H9 (cell line): ENCODE measurements at places on chromosomes 7 and 10. TPM values are rescaled to one million over a fixed set of nuclear protein-coding genes. Genes with fewer than 3 reads are reported as not detected.

DNA sequence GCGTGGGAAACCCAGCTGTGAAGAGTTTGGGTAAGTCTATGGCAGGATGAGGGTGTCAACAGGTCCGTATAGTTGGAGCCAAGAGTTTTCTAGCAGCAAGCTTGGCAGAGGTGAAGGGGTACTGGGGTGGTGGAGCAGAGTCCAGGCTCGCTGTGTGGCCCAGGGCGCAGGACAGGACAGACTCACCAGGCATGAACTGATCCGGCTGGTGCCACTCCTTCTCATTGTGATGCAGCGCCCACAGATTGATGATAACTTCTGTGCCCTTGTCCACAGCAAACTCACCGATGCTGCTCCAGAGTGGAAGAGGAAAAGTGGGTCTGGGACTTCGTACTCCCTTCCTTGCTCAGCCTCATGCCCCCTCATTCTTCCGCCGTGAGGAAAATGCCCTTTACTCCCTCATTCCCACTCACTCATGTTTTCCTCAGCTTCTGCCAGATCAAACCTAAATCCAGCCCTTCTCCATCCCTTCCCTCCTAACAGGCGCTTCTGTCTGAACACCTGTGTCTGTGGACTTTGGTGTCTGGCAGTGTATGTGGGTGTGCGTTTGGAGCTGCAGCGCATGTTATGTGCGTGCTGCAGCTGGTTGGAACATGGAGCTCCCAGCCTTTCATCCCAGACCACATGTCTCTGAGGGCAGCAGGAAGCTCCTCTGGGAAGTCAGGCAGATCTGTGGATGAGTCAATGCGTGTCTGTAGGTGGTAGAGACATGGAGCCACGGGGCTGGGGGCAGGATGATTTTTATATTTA is 5.7 kb downstream of the CYP17A1 start:
- H3K4me1 ChIP-seq, result no peaks in the 10 kb centered on the region
- H3K4me3 ChIP-seq, result no peak overlapping the region
- H3K36me3 ChIP-seq, result no peaks in the 10 kb centered on the region
- no peak for DNase-seq
- H3K27me3 ChIP-seq, result no peaks in the 10 kb centered on the region

Gene INMT
- total RNA-seq, result 0.59 and 0.70 TPM in 2 replicates

GRCh38 chr7:144489504-144489903 is 86.0 kb upstream of the NOBOX start:
- no peaks in the 10 kb centered on the region for H3K27me3 ChIP-seq
- no peak for DNase-seq
- H3K36me3 ChIP-seq, result peaks cover under 1% of the 10 kb centered on the region; the same call in 1 of the 2 replicates
- no peak overlapping the region for H3K4me3 ChIP-seq

- no peak for DNase-seq
- H3K27me3 ChIP-seq, result no peaks in the 10 kb centered on the region
- no peak overlapping the region for H3K27ac ChIP-seq
- no peak overlapping the region for H3K4me3 ChIP-seq
- no peaks in the 10 kb centered on the region for H3K4me1 ChIP-seq
Observed at GRCh38 chr10:75870039-75870645, 438.7 kb downstream of the LRMDA start.

Gene CCL24
- not detected in 2 replicates for total RNA-seq

- H3K27ac ChIP-seq, result no peak overlapping the region
- no peak for DNase-seq
- H3K4me3 ChIP-seq, result no peak overlapping the region
- H3K27me3 ChIP-seq, result no peaks in the 10 kb centered on the region
- H3K36me3 ChIP-seq, result peaks cover 14% of the 10 kb centered on the region; the same call in 2 of the 3 replicates
- no peaks in the 10 kb centered on the region for H3K4me1 ChIP-seq
Observed at GRCh38 chr7:111980725-111981124, 225.5 kb downstream of the DOCK4 start.

GRCh38 chr10:77185696-77186095 is 451.9 kb downstream of the KCNMA1 start:
- DNase-seq, result no peak
- H3K27me3 ChIP-seq, result no peaks in the 10 kb centered on the region; the same call in 1 of the 2 replicates
- H3K4me1 ChIP-seq, result no peaks in the 10 kb centered on the region; the same call in 1 of the 2 replicates
- no peak overlapping the region for H3K4me3 ChIP-seq
- H3K36me3 ChIP-seq, result no peaks in the 10 kb centered on the region

Gene DOCK1
- 51.5 and 57.0 TPM in 2 replicates for total RNA-seq

- H3K4me1 ChIP-seq, result no peaks in the 10 kb centered on the region
- H3K4me3 ChIP-seq, result no peak overlapping the region
- DNase-seq, result no peak
- no peaks in the 10 kb centered on the region for H3K27me3 ChIP-seq
Observed at GRCh38 chr10:132668048-132668394, 117.9 kb downstream of the NKX6-2 start.

Gene BTBD16
- total RNA-seq, result not detected in 2 replicates

Gene HOXA7
- total RNA-seq, result not detected in 2 replicates

GRCh38 chr10:58840840-58841435 is 328.3 kb downstream of the BICC1 start:
- no peak overlapping the region for H3K27ac ChIP-seq
- no peak for DNase-seq
- H3K4me3 ChIP-seq, result no peak overlapping the region
- no peaks in the 10 kb centered on the region; the same call in 2 of the 3 replicates for H3K36me3 ChIP-seq
- H3K4me1 ChIP-seq, result no peaks in the 10 kb centered on the region
- H3K27me3 ChIP-seq, result no peaks in the 10 kb centered on the region

Gene TCAF2
- total RNA-seq, result 0.04 TPM in 2 replicates

Gene VENTX
- total RNA-seq, result 10.9 and 11.1 TPM in 2 replicates

Gene WNT2
- not detected in 2 replicates for total RNA-seq

Gene VDAC2
- 264 and 271 TPM in 2 replicates for total RNA-seq

Gene CNNM1
- 0.33 and 0.35 TPM in 2 replicates for total RNA-seq
